Endodermal cell (in vitro differentiated cells): ENCODE measurements at places on chromosomes 13 and 19. TPM values are rescaled to one million over a fixed set of nuclear protein-coding genes. Genes with fewer than 3 reads are reported as not detected.

The CRX gene
- total RNA-seq = 0.66 and 0.72 TPM in 2 replicates

DNA sequence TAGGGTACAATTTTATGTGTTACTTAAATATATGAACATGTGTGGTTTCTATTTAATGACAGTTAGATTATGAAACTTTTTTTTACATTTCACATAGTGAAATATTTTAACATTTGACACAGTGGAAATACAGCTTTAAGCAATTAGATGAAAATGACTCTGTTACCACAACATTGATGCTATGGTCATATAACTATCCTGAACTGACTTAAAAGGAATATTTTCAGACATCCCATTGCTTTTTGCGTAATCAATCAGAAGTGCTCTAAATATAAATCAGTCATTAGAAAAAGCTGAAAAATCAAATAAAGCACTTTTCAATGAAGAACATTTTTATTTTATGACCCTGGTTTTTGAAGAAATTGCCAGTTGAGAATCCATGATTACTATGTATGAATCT is 80.3 kb downstream of the UFM1 start:
- H3K4me3 ChIP-seq = no peak overlapping the region
- DNase-seq = no peak
- no peak overlapping the region for H3K27ac ChIP-seq
- H3K4me1 ChIP-seq = no peaks in the 10 kb centered on the region
- H3K27me3 ChIP-seq = no peaks in the 10 kb centered on the region

DNA sequence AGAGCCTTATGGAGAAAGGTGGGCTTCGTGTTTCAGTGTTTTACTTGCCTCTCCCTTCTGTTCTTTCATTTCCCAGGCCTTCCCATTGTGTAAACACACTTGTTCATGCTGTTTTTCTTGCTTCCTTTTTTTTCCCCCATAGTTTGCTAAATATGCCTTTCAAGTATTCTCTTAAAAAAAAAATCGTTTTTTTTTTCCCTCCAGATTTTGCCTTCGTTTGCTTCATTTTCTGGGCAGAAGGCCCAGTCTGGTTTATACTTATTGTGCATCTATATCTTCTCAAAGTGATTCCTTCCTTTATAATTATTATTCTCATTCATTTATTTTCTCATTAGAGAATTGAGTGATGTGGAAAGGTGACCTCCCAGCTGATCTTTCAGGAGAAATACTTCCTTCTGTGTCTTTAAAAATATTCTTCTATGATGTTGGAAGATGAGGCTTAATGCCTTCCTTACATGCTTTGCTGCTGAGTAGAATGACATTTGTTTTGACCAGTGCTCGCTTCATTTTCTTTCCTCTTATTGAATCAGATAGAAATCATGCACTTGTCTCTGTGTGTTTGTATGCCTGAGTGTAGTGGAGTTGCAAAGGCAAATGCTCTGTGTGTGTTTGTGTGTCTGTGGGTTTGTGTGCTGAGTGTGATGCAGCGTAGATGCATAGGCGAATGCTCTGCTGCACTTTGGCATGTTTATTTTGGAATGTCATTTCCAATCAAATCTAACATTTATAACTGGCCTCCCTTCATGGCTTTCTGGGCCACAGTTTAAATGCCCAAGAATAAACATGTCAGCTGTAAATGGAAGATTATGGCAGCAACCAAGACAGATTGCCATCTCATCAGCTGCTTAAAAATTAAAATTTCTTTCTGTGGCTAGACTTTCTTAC is 591.4 kb downstream of the FGF9 start:
- DNase-seq = no peak
- no peaks in the 10 kb centered on the region for H3K36me3 ChIP-seq
- no peaks in the 10 kb centered on the region for H3K4me1 ChIP-seq
- no peak overlapping the region for H3K4me3 ChIP-seq
- H3K27me3 ChIP-seq = no peaks in the 10 kb centered on the region

The SAE1 gene
- 174 to 240 TPM (median 240 TPM) in 3 replicates for total RNA-seq

DNA sequence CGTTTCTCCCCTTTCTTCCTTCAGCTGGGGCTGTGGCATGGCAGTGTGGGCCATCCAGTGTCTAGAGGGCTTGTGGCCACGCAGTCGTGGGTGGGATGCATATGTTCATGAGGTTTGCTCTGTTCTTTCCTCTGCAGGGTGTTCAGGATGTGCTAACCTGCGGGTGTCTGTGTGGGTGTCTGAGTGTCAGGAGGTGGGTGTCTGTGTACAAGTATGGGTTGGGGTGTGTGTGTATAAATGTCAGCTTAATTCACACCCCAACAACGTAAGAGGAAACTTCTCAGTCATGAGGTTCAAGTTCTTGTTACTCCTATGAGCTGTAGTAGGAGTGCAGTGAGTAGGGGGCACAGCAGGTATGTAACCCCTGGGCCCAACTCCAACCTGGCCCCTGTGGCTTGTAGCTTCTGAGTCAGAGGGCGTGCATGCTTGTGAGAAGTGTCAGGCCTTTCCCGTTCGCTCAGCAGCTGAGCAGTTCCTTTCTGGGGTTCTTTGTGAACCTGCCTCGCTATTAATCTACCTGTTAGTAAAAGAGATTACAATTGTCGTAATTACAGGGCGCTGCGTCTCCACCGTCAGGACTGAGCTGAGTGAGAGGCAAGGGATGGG is 49.1 kb downstream of the NFIX start:
- H3K4me1 ChIP-seq = no peaks in the 10 kb centered on the region
- no peak for DNase-seq
- H3K4me3 ChIP-seq = no peak overlapping the region
- no peak overlapping the region for H3K27ac ChIP-seq

The FGF14 gene
- total RNA-seq = 0.26 and 0.34 TPM in 2 replicates

DNA sequence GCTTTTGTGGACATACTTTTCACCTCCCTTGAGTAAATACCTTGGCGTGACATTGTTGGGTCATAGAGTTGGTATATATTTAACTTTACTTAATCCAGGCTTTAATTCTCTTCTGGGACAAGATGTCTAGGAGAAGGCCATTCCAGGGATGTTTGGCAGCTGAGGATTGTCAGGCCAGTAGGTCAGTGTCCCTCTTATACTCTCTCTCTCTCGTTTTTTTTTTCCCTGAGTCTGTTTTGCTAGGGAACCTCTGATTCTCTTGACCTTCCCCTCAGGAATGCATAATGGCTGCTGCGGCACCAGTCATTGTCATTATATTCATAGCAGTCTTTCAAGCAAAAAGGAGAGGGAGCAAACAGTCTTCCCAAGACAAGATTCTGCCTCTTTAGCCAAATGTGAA is 48.8 kb downstream of the BICRA start:
- H3K27ac ChIP-seq = no peak overlapping the region
- no peak for DNase-seq

DNA sequence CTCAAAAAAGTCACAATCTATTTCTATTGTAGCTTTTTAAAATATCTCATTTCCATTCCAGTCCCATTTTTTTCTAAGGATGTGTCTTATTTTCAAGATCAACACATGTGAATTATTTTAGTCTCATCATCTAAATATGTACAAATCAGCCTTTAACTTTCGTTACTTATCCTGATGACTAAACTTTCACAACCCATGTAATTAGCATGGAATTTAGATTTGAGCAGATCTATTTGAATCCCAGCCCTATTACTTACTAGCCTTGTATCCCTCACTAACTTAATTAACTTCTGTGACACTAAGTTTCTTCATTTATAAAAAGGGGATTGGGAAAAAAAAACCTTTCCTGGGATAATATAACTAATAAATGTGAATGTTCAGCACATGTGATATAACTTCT is 81.1 kb downstream of the UFM1 start:
- H3K27me3 ChIP-seq = no peaks in the 10 kb centered on the region
- H3K27ac ChIP-seq = no peak overlapping the region
- no peaks in the 10 kb centered on the region for H3K36me3 ChIP-seq
- H3K4me3 ChIP-seq = no peak overlapping the region
- no peak for DNase-seq

- no peak for DNase-seq
- H3K27ac ChIP-seq = no peak overlapping the region
- H3K36me3 ChIP-seq = peaks cover 45% of the 10 kb centered on the region
- H3K4me1 ChIP-seq = no peaks in the 10 kb centered on the region
- H3K27me3 ChIP-seq = no peaks in the 10 kb centered on the region
These were observed 42.1 kb downstream of the TUBGCP3 start for GRCh38 chr13:112545856-112546255.

GRCh38 chr19:6803036-6803404 is 30.5 kb downstream of the VAV1 start:
- no peaks in the 10 kb centered on the region for H3K36me3 ChIP-seq
- H3K27ac ChIP-seq = no peak overlapping the region
- H3K4me1 ChIP-seq = no peaks in the 10 kb centered on the region
- no peak for DNase-seq

DNA sequence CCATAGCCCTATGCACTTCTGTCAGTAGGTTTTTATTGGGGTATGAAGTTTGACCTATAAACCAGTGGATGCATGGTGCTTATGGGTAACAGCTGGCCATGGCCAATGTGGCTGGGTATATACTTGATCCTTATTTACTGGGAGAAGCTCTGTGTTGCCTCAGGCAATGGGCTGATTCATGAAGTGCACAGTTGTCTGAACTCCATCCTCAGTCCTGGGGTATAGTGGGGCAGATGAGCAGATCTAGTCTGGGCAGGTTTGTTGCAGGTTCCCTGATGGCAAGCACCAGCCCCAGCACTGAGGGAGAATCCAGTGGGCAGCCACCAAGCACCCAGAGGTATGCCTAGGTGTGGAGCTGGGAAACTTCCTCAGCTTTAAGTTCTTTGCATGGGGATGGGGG is 274.4 kb downstream of the TDRD3 start:
- H3K4me3 ChIP-seq = no peak overlapping the region
- no peaks in the 10 kb centered on the region for H3K36me3 ChIP-seq
- no peaks in the 10 kb centered on the region for H3K27me3 ChIP-seq

GRCh38 chr13:92900446-92900845 is 326.2 kb upstream of the GPC6 start:
- no peaks in the 10 kb centered on the region for H3K27me3 ChIP-seq
- no peak overlapping the region for H3K27ac ChIP-seq
- no peak for DNase-seq
- H3K4me3 ChIP-seq = no peak overlapping the region
- H3K4me1 ChIP-seq = no peaks in the 10 kb centered on the region

- peak overlapping the region; percentile 38 for H3K27ac ChIP-seq
- H3K4me1 ChIP-seq = no peaks in the 10 kb centered on the region
- no peaks in the 10 kb centered on the region for H3K27me3 ChIP-seq
- peak overlapping the region; percentile 88 for H3K4me3 ChIP-seq
- H3K36me3 ChIP-seq = peaks cover 6% of the 10 kb centered on the region
These were observed 748 bp downstream of the LMNB2 start for GRCh38 chr19:2455851-2456570.

The DLL3 gene
- 2.0 and 2.1 TPM in 2 replicates for total RNA-seq

GRCh38 chr19:39733841-39734240 is 4.0 kb downstream of the CLC start:
- peaks cover 22% of the 10 kb centered on the region for H3K27me3 ChIP-seq
- no peaks in the 10 kb centered on the region for H3K36me3 ChIP-seq
- no peak overlapping the region for H3K27ac ChIP-seq
- no peaks in the 10 kb centered on the region for H3K4me1 ChIP-seq
- H3K4me3 ChIP-seq = no peak overlapping the region

GRCh38 chr13:98577836-98578285 is 954 bp upstream of the STK24 start:
- DNase-seq = peak; percentile 73
- H3K36me3 ChIP-seq = no peaks in the 10 kb centered on the region
- H3K4me1 ChIP-seq = no peaks in the 10 kb centered on the region
- H3K27me3 ChIP-seq = no peaks in the 10 kb centered on the region
- H3K27ac ChIP-seq = peak overlapping the region; percentile 88
- peak overlapping the region; percentile 83 for H3K4me3 ChIP-seq

The SMG9 gene
- 39.4 and 44.6 TPM in 2 replicates for total RNA-seq

DNA sequence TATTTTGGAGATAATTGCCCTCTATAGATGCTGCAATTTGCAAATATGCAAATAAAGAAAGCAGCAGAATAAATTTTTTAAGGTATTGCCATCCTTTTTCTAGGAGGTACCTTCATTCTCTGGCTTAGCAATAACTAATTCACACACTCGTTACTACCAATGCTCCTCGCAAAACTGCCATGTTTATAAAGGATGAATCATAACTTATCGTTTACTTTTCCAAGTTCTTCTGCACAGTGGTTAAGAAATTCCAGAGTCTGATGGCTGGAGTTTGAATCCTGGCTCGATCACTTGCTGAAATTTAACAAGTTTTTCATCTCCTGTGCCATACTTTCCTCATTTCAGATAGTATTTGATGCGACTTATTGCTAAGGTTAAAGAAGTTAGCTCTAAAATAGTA is 708.6 kb upstream of the KLHL1 start:
- DNase-seq = no peak
- H3K27ac ChIP-seq = no peak overlapping the region
- H3K4me3 ChIP-seq = no peak overlapping the region
- no peaks in the 10 kb centered on the region for H3K27me3 ChIP-seq
- no peaks in the 10 kb centered on the region for H3K4me1 ChIP-seq

The C3 gene
- 13.7 to 36.9 TPM (median 15.1 TPM) in 3 replicates for total RNA-seq

The ADGRE3 gene
- not detected in 2 replicates for total RNA-seq

The CYP4F8 gene
- total RNA-seq = not detected in 2 replicates
